ENCODE measurements at places on chromosomes 2 and 18.

- no peak for DNase-seq
Observed at GRCh38 chr2:119136093-119136492, 22.5 kb downstream of the C1QL2 start.

DNA sequence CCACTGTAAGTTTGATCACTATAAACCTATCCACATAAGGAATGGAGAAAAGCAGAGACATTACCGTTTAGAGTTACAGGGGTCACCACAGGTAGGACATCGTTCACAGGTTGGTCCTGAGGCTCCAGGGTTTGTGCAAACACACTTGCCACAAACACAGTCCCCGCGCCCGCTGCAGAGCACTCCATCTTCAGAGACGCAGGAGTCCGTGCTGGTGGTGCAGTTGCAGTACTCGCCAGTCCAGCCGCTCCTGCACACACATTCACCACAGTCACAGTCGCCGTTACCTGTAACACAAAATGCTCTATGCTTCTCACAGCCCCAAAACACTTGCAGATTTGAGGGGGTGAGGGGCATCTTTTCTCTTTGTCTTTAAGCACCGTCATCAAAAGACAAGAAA, 63.9 kb upstream of the PLA2R1 start:
- no peak for DNase-seq

DNA sequence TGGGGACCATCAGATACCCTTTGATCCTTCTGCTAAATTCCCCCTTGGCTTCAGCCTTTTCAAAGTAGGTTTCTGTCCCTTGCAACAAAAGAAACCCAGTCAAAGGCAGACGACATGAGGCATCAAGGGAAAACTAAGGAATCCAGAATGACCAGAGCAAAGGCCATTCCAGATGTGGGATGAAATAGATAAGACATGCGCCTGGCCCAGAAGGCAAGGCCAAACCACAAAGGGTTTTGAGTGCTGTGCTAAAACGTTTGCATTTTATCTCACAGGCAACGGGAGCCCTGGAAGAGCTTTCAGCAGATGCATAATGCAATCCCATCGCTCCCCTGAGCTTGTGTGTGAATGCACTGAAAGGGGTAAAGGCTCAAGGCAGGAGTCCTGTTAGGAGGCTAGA, 17.7 kb downstream of the CXCR1 start:
- no peak for DNase-seq

GRCh38 chr2:136116151-136116812, 1.7 kb downstream of the CXCR4 start:
- peak; percentile 20 for DNase-seq

DNA sequence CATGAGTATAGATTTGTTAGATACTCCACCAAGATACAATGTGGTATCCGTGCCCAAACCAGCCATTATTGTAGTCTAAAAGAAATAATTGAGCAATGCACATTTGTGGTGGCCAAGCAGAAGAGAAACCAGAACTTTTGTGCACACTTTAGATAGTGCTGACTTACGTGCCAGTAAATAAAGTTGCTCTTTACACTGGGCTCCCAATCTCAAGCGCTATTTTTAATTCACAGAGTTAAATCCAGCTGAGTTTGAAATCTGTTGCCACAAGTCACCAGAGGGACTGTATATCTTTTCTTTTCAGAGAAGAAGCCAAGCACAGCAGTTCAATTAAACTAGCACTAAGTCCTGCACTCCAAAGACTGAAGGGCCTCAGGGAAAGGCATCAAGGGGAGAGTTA, 680.4 kb downstream of the TDRD15 start:
- DNase-seq = no peak

GRCh38 chr2:124476291-124476690, 451.2 kb downstream of the CNTNAP5 start:
- DNase-seq = no peak

DNA sequence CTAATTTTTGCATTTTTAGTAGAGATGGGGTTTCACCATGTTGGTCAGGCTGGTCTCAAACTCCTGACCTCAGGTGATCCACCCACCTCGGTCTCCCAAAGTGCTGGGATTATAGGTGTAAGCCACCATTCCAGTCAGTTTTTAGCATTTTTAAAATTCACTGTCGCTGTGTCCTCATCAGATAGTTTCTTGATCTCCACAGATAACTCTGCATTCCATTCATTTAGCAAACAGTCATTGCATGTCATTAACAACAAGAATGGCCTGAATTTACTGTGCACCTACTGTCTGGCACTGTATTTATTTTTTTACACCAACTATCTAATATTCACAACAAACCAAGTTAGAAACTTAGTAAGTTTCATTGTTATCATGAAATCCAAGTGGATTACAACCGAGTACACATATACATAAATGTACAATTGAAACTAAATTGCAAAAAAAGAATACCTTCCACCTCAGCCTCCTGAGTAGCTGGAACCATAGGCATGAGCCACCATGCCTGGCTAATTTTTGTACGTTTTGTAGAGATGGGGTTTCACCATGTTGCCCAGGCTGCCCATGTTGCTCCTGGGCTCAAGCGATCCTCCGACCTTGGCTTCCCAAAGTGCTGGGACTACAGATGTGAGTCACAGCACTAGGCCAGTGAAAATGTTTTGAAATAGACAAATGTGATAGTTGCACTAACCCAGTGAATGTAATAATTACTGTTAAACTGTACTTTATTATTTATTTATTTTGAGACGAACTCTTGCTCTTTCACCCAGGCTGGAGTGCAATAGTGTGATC, 4.3 kb downstream of the MCEE start:
- no peak for DNase-seq

- DNase-seq = peak; percentile 14
Observed at GRCh38 chr2:162732946-162733698, 105.4 kb downstream of the KCNH7 start.

DNA sequence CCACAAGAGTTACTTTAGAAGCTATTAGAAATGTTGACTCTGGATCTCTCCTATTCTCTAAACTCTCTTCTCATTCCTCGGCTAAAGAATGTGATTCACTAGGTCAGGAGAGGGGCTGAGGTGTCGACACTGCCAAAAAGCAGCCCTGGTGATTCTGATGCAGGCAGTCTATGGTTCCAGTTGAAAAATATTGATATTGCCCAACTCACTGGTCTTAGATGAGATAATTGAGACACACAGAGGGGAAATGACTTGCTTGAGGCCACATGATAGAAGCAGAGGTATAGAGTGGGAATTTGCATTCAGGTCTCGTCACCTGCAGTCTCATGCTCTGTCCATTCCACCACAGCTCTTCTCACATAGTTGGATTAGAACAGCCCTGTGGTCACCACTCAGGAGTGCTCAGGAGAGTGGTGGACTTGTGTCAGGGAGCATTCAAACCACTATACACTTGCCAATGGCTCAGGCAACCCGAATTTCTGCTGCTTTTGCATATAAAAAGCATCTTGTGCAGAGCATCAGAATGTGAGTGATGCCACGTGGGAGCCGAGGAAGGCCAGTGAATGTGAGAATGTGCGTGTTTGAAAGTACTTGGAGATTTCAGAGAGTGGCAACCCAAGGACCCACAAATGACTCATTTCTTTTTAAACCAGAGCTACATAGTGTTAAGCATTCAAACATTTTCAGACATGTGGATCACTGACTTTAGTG, 65.1 kb upstream of the CTLA4 start:
- DNase-seq = no peak

All from NCI-H1105 (cell line).